Tibial artery (tissue), 4 donors: ENCODE measurements at places on chromosomes 6 and 20.

DNA sequence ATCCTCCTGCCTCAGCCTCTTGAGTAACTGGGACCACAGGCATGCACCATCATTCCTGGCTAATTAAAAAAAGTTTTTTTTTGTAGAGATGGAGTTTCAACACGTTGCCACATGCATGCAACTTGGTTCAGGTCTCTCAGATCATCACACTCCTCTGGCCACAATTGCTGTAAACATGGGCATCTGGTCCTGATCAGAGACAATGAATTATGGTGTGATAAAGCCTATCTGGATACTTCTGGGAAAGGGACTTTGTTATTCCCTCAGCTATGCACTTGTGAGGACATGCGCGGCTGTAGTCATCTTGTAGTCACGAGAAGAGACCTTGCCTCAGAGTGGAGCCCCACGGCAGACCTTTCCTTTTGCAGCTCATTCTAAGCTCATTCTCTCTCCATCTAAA is 210.9 kb upstream of the ZFP64 start:
- DNase-seq: no peak

- DNase-seq: peak; percentile 35
Measured at GRCh38 chr6:36386495-36387439, 702 bp downstream of the ETV7 start.

DNA sequence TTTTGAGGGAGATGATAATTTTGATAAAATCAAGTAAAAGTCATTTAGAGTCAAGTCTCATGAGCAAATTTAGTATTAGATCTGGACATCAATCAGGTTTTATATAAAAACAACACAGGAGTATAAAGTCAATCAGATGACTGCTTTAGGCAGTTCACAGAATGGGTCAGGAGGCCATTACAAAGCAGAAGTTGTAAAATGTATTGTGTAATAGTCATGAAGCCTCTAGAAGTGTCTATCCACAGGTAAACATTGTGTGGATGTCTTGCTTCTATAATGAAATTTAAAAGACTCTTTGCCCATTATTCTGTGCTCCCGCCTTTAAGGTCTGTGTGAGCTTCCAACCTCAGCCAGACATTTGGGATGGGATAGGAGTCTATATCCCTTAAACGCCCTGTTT is 28.8 kb downstream of the MAP7 start:
- no peak for DNase-seq

GRCh38 chr6:3310051-3310448 is 51.3 kb downstream of the PSMG4 start:
- DNase-seq: no peak

GRCh38 chr6:40176152-40176551 is 241.9 kb upstream of the MOCS1 start:
- no peak for DNase-seq

GRCh38 chr20:2652724-2653555 is 508 bp downstream of the NOP56 start:
- peak; percentile 74 for DNase-seq

- no peak for DNase-seq
Measured at GRCh38 chr20:1287306-1287705, 21.2 kb downstream of the SNPH start.

GRCh38 chr6:147000545-147001488 is 203.4 kb upstream of the STXBP5 start:
- DNase-seq: no peak

DNA sequence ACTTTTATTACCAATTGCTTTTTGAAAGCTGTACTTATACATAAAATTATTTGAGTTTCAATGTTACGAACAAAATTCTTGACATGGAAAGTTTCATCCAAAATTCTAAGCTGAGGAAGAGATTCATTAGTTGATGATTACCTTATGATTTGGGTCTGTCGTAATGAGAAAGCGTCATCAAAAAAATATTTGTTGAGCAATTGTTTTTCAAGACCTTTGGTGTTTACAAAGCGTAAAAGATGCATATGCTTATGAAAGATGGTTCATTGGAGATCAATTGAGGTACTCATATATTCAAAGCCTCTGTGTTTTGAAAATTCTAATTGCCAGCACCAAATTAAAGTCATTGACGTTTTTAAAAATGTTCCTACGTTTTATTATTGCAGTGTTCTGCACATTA is 110.5 kb upstream of the DOK5 start:
- no peak for DNase-seq

DNA sequence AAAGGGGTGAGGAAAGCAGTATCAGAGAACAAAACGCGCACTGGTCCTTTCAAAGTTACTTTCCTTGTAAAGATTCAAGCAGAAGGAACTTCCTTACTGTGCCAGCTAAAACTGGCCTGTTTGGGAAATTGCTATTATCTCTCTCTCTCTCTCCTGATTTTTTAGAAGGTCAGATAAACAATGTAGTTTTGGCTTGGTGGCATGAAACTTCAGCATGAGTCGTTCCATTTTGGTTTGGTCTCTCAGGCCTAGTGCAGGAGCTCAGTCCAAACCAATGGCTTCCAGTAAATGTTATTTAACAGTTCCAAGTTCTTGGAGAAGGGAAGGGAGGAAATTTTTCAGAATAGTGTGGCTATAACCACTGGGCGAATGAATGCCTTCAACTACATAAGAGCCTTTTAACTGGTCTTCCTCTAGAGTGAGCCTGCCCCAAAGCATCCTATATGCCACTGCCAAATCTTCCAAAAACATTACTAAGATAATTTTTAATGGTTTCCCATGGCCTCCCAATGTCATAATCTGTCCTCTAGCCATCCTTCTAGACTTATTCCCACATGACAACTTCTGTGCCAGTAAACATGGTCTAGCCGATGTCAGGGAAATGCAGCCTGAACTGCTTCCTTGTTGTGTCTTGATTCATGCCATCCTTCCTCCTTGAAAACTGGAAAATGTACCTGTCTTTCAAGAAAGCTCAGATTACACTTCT is 9.1 kb upstream of the SNX9 start:
- no peak for DNase-seq

- DNase-seq: no peak
Measured at GRCh38 chr6:73285674-73286283, 22.8 kb upstream of the KHDC1 start.

DNA sequence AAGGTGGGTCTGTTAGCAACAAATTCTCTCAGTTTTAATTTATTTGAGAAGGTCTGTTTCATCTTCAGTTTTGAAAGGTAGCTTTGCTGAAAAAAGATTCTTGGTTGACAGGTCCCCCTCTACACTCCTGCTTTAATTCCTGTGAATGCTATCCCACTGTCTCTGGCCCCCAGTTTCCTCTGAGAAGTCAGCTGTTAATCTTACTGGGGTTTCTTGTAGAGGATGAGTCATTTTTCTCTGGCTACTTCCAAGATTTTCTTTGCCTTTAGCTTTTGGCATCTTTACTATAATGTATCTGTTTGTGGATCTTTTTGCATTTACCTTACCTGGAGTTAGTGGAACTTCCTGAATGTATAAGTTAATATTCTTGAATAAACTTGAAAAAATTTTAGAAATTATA is 122.7 kb downstream of the MMS22L start:
- DNase-seq: no peak

- no peak for DNase-seq
Measured at GRCh38 chr6:156767603-156768467, 9.3 kb upstream of the ARID1B start.

DNA sequence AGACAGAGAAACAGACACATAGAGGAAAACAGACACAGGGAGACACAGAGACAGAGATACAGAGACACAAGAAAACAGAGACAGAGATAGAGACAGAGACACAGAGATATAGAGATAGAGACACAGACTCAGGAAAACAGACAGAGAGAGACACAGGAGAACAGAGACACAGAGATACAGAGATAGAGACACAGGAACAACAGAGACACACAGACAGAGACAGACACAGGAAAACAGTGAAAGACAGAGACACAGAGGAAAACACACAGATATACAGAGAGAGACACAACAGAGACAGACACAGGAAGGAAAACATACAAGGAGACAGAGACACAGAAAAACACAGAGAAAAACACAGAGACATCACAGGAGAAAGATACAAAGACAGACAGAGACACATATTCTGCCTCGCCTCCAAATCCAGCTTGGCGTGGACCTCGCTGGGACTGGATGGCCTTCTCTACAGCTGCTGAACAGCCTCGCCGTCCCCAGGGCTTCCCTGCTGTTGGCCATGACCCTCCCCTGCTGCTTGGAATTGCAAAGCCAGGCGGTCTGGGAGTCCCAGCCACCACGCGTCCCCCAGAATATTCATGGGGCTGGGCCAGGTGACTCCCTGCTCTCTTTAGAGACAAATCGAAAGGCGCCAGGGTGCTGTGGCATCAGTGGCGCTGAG is 36.8 kb downstream of the NTSR1 start:
- no peak for DNase-seq

GRCh38 chr6:56962441-56962840 is 7.5 kb downstream of the BEND6 start:
- DNase-seq: no peak

- no peak for DNase-seq
Measured at GRCh38 chr20:17559338-17559737, 10.5 kb upstream of the DSTN start.

DNA sequence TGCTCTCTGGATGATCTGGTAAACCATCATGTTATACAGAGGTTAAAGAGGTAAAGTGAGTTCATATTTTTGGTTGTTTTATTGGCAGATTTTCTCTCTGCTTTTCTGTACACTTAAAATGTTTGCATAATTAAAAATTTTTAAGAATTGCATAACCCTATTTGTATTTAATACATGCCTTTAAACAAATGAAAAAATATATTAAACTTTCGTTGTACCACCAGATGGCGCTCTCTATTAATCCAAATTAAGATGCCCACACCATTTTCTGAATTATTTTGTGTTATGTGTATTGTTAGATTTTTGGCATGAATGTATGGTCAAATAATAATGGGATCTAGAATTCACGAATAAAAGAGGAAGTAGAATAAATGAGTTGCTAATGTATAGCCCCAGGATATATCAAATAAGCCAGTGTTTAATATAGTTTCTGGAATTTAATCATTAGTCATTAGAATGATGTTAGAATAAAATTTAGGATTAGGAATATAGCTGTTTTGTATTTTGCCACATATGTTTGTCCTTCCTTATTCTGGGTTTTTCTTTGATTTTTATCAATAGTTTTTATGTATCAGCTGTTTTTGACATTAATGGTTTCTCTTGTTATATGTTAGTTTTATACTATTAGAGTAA is 38.9 kb downstream of the SMAP1 start:
- DNase-seq: no peak

GRCh38 chr20:63129991-63130657 is 85.8 kb downstream of the YTHDF1 start:
- peak; percentile 5 for DNase-seq
